Smooth muscle cell of the umbilical artery (primary cell): ENCODE measurements at places on chromosomes 1 and 21. TPM values are rescaled to one million over a fixed set of nuclear protein-coding genes. Genes with fewer than 3 reads are reported as not detected.

TYW3 gene
- total RNA-seq = 10.7 and 20.1 TPM in 2 replicates

SERINC2 gene
- 2.7 and 8.5 TPM in 2 replicates for total RNA-seq

TMEM81 gene
- total RNA-seq = 1.4 and 1.8 TPM in 2 replicates

TMED5 gene
- 72.5 and 111 TPM in 2 replicates for total RNA-seq

SELL gene
- total RNA-seq = not detected in 2 replicates

XKR8 gene
- total RNA-seq = 5.3 and 5.9 TPM in 2 replicates

RRP1B gene
- total RNA-seq = 19.3 and 33.3 TPM in 2 replicates

CRNN gene
- total RNA-seq = not detected in 2 replicates
